ENCODE measurements at places on chromosomes 6 and 20.
A peak's percentile ranks its signal among the peaks of the same experiment; 100 is the strongest.

DNA sequence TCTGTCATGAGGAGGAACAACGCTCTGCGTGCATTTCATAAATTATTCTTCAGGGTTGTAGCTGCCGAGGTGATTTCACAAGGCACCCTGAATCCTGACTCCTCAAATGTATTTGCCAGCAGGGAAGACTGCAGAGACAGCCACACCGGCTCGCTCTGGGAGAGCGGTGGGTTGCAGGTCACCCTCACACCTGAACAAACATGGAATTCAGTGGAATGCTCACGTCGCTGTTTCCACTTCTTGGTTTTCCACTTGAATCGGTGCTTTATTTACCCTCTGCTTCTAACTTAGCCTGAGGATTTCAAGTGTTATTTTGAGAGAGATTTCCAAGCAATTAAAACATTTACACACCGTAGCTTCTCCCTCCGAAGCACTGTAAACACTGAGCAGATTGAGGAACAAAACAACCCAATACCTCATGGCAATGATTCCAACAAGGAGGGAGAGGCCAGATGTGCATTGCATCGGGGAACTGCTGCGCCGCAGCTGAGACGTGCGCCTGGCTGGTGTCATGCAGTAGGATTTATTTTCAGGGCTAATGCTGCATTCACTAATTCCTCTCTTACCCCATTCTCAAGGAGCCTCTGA lies 59.5 kb upstream of the GGTLC1 start:
- DNase-seq, result no peak

DNA sequence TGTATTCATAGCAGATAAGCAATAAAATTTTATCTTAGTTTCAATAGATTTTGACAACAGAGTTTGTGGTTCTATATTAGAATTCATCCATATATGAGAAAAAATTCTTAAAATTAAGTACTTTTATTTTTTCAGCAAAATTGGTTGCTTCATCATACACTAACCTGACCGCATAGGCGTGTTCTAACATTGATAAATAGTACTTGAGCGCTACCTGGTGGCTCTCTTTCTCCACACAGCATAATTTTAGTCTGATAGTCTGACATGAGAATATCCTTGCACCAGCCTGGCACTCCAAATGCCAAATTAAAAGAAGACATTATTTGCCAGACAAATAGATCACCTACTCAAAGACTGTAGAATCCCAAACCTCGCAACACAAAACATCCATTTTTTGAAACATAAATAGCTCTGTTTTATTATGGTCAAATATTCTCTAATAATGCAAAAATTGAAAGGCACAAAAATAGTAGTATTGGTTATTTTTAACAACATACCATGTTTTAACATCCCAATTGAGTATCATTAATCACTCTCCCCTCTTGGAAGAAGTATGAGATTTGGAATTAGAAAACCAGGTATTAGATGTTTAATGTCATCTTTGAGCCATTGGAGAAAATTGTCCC lies 33.0 kb upstream of the FILIP1 start:
- peak; percentile 63 for DNase-seq

DNA sequence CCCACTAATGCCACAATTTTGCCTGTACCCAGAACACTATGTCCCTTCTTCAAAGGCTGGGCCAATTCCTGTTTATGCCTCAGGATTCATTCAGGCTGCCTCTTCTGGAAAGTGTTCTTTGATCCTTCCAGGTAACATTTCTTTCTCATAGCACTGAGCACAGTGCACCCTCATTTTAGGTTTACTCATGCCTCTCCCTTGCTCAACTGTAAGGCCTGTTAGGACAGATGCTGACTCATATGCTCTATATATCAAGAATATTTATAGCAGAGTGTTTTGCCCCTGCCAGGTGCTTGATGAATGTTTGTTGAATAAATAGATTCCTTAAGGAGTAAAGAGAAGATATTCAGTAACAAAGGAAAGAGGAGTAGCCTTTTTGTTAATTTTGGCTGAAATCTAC lies 263.9 kb downstream of the PHF3 start:
- no peak for DNase-seq

- no peak for DNase-seq
Measured at GRCh38 chr6:30258204-30258603, 45.0 kb upstream of the TRIM26 start.

GRCh38 chr6:159582736-159583135 lies 110.3 kb downstream of the SOD2 start:
- no peak for DNase-seq

DNA sequence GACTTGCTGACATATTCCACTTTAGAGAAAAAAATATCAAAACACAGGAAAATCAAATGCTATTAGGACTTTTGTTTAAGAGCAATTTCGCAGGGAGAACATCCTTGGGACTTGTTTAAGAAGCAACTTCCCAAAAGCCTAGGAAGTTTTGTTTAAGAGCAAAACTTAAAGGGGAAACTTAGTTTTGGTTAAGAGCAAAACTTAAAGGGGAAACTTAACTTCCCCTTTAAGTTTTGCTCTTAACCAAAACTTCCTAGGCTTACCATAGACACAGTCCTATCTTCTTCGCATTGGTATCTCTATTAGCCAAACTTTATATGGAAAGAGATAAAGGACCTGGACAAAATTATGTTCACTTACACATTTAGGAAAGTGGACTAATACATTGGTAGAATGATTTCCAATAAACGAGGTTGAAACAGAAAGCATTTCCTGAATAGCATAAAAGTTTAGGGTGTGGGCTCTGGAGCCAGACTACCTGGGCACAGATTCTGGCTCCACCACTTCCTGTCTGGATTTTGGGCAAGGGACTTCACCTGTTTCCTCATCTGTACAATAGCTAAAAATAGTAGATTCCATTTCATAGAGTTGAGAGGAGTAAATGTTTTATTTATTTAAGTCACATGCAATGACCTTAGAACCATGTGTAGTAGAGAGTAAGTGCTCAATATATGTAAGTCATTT lies 15.7 kb downstream of the PAQR8 start:
- DNase-seq, result no peak

DNA sequence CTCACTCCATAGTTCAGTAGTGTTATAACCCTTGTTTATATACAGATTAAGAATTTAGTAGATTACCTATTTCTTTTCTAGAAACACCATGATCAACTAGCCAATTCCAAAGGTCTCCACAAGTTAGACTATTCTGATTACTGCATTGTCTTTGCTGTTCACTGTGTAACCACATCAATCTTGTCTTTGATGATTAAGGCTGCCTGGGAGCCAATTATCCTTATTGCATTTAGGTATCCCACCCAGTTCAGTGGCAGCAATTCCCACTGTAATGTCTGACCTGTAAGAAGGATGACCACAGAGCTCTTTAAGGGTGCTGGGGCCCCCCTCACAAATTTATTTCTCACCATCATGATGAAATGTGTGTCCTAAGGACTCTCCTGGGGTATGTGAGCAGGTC lies 40.2 kb downstream of the PKIB start:
- DNase-seq, result no peak

GRCh38 chr6:150297327-150298029 lies 71.3 kb upstream of the IYD start:
- DNase-seq, result no peak

- no peak for DNase-seq
Measured at GRCh38 chr20:57633945-57634491, 13.8 kb upstream of the ZBP1 start.

GRCh38 chr6:27517928-27518787 lies 45.3 kb upstream of the ZNF184 start:
- DNase-seq, result peak; percentile 16

DNA sequence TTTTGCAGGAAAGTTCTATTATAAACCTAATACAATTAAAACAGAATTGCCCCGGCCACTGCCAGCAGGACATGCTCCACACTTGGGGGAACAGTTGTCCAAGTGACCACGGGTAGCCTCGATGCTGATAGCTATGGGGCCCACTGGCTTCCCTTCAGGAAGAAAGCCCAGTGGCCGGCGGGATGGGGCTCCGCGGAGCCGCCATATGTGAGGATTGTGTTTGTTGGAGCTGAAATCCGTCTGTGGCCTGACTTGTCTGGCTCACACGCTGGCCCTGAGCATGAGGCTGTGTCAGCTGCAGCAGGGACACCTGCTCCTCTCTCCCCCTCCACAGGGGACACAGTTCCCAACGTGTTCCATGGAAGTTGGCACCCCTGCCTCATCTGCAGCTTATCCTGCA lies 46.6 kb downstream of the ZNF831 start:
- DNase-seq, result no peak

- DNase-seq, result no peak
Measured at GRCh38 chr6:31216208-31216898, 45.9 kb upstream of the POU5F1 start.

DNA sequence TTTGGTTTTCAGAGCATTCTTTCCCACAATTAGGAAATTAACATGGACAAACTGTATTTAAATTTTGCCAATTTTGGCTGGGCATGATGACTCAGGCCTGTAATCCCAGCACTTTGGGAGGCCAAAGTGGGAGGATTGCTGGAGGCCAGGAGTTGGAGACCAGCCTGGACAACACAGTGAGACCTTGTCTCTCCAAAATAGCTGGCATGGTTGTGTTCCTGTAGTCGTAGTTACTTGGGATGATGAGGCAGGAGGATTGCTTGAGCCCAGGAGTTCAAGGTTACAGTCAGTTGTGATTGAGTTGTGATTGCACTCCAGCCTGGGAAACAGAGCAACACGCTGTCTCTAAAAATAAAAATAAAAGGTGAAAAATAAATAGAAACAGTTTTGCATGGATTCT lies 15.0 kb downstream of the PANK2 start:
- DNase-seq, result no peak

DNA sequence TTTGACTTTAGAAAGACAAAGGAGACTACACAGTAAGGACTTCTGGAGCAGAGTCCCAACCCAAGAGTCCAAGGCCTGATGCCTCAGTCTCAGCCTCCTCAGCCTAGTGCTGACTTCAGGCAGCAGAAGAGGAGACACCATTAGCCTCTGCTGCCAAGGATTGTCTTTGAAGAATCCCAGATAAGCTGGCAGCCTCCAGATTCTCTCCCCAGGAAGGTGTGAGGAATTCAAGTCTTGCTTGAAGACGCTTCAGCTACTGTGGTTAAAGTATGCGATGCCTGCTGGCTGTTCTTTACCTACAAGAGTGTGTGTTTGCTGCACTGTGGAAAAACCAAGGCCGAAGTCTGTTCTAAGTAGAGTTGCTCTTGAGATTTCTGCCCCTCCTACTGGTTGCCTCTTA lies 215.9 kb upstream of the TCF21 start:
- no peak for DNase-seq

- no peak for DNase-seq
Measured at GRCh38 chr6:32436995-32437836, 2.5 kb upstream of the HLA-DRA start.

- DNase-seq, result no peak
Measured at GRCh38 chr6:6287415-6287814, 33.0 kb downstream of the F13A1 start.

DNA sequence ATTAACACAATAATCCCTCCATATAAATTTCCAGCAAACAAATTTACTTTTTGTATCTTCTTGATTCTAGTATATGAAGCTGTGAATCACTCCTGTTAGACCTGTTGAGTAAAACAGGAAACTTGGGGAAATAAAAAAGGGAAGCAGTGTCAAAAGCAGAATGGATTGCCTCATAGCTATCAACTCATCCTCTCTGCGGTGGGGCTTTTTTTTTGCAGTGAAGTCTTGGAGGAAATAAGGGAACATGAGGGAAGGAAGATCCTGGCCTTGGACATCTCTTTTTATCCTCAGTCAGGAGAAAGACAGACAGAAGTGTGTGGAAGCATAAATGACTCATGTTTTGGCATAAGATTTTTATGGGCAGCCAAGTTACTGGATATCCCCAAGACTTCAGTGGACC lies 332.5 kb downstream of the TFAP2A start:
- DNase-seq, result no peak

GRCh38 chr6:33508935-33509926 lies 54.9 kb downstream of the ZBTB9 start:
- DNase-seq, result no peak

DNA sequence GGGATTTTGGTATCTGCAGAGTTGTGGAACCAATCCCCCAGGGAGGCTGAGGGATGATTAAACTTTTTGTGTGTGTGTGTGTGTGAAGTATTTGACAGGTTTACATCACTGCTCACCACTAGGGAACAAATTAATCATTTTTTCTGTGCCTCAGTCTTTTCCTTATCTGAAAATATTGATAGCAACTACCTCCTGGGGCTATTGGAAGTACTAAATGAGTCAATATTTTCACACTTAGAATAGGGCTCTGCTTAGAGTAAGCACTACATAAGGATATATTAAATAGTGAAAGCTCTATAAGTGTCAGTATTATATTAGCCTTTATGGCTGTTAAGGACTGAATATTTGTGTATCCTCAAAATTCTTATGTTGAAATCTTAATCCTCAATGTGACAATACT lies 155.2 kb upstream of the UST start:
- no peak for DNase-seq

GRCh38 chr6:52667572-52667971 lies 3.3 kb upstream of the TMEM14A start:
- no peak for DNase-seq

DNA sequence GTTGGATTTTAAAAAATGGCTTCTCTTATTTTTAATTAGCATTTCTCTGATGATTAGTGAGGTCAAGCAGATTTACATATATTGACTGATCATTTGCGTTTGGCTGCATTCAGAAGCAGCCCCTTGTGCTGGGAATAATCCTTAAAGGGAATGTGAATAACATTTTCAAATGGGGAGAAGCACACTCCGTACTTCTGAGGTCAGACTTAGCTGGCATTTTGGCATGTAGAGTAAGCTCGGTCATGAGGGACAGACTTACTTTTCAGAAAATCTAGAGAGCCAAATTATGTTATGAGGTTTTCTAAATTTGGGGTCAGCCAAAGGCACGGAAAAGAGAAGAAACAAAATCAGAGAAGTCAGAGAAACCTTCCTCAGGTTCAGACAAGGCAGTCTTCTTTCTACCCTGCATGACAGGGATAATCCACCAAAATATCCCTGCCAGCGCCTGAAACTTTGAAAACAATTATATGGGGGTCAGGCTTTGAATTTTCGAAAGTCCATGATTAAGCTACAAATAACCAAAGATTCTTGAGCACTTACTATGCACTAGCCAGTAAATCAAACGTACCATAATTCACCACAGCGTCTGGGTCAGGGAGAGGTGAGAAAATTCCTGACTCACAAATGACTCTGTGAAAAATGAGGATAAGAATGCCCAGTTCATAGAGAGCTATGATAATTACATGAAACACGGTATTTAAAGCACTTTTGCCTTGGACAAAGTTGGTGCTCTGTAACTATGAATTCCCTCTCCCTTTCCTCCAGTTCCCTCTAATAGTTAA lies 44.9 kb downstream of the ADAT2 start:
- DNase-seq, result no peak

DNA sequence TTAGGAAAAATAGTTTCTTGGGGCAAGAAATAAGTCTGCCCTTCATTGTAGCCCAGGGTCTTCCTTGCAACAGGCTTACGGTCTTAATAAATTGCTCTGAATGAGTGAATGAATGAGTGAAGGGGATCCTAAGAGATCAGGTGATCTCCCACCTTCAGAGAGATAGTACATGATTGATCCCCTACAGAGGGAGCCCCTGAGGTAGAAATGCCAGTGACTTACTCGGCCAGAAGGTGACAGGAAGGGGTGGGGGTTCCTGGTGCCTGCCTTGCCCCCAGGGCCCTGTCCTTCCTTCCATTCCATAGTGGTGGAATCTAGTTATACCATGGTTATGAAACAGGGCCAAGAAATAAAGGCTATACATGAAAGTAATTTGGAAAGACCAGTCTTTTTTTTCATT lies 215.3 kb upstream of the SSTR4 start:
- no peak for DNase-seq

- no peak for DNase-seq
Measured at GRCh38 chr6:167700199-167700598, 126.5 kb upstream of the AFDN start.

All from NCI-H1694 treated with DMSO at 0.1 percent for 48 hours (cell line).